ENCODE measurements at places on chromosomes 1 and 21.

DNA sequence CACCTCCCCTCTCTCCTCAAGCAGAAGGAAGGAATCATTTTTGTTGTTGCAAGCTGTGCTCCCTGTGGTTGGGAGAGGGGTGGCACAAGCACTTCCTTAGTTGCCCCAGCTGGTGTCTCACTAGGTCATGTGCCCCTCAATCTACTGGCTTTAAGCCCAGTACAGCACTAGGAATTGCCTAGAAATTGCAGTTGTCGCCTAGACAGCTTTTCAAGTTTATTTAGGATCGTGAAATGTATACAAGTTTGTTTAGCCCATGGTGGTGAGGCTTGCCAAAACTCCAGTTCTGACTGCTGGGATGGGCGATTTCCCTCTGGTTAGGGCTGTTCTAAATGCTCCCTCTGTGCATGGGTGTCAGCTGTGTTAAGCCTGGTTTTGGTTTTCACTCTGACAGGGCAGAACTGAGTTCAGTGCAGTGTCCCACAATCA is 126.8 kb upstream of the ZNF644 start:
- no peak for DNase-seq

GRCh38 chr1:184487531-184488193 is 100.8 kb downstream of the C1orf21 start:
- DNase-seq: no peak

GRCh38 chr1:196538473-196538872 is 69.8 kb downstream of the KCNT2 start:
- no peak for DNase-seq

- DNase-seq: no peak
Observed at GRCh38 chr1:42963378-42964043, 4.8 kb upstream of the SLC2A1 start.

- no peak for DNase-seq
Observed at GRCh38 chr1:201565771-201566528, 27.0 kb downstream of the NAV1 start.

DNA sequence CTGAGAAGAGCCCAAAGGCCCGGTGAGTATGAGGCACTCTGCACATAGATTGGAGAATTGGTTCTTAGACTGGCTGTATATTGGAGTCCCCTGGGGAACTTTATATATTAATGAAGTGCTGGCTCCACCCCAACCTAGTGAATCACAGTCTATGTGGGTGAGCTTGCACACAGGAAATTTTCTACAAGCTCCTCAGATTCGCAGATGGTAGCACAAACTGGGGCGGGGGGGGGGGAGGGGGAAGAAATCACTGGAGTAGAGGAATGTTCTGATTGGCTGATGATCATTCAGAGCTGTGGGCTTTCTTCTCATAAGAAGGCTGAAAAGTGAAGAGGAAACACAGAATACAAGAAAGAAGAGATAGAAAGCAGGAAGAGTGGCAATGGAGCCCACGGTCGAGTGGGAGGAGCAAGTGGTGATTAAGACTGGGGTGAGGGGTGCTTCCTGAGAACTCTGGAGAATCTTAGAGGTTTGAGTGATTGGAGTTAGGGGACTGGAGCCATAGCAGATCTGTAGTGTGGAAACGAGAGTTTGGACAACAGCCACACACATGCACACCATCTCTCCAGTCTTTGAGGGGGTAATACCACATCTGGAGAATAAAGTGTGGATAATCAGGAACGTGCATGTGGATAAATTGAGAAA is 465.9 kb upstream of the DAB1 start:
- DNase-seq: no peak

- DNase-seq: no peak
Observed at GRCh38 chr1:200323856-200324400, 85.9 kb downstream of the ZNF281 start.

GRCh38 chr1:25619101-25619890 is 2.7 kb downstream of the MAN1C1 start:
- DNase-seq: peak; percentile 62

DNA sequence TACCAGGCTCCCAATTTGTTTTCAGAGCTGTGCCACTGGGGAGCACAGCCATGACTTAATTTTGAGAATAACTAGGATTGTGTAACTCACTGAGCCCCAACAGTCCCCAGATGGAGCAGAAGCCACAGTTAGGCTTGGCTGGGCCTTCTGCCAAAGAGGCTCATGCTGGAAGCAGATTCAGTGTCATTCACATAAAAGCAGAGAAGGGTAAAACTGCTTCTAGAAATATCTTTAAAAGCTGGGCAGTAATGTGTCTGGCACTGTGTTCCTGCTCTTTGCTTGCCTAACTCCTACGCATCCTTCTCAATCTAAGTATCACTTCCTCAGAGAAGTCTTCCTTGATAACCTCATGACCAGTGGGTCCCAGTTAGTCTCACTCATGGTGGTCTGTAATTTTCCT is 20.3 kb downstream of the STK40 start:
- DNase-seq: no peak

DNA sequence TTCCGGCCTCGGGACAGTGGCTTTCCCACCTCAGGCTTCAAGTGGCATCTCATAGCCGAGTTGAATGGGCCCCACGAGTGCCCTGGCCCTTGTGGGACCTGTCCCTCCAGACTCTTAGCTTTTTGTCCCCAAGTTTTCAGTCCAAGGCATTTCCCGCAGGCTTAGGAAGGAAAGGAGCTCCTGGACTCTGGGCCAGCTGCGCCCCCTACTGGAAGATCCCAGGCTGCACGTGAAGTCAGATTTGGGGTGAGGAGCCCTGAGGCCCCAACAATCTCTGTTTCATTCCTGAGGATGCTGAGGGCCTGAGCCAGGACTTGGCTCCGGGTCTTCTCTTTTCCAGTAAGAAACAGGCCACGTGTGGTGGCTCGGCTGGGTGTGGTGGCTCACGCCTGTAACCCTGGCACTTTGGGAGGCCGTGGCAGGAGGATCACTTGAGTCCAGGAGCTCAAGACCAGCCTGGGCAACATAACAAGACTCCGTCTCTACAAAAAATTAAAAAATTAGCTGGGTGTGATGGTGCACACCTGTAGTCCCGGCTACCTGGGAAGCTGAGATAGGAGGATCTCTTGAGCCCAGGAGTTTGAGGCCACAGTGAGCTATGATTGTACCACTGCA is 67.4 kb downstream of the ARHGEF10L start:
- peak; percentile 18 for DNase-seq

- no peak for DNase-seq
Observed at GRCh38 chr1:205510308-205510950, 6.0 kb downstream of the CDK18 start.

DNA sequence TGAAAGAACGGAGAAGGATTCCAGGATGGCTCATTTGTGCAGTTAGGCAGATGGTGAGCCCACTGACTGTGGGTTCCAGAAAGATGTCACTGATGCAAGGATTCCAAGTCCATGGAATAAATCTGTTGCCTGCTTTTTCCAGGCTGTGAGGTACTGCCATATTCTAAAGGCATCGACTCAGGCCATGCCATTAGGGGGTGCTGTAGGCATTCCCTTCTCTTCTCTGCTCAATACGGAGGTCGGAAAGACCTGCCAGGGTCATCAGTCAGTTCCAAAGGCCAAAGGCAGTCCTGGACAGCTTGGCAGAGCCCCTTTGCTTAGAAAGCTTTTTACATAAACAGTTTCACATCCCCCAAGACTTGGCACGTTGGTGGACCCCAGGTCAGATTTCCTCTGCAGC is 31.7 kb upstream of the TMEM125 start:
- DNase-seq: peak; percentile 16

DNA sequence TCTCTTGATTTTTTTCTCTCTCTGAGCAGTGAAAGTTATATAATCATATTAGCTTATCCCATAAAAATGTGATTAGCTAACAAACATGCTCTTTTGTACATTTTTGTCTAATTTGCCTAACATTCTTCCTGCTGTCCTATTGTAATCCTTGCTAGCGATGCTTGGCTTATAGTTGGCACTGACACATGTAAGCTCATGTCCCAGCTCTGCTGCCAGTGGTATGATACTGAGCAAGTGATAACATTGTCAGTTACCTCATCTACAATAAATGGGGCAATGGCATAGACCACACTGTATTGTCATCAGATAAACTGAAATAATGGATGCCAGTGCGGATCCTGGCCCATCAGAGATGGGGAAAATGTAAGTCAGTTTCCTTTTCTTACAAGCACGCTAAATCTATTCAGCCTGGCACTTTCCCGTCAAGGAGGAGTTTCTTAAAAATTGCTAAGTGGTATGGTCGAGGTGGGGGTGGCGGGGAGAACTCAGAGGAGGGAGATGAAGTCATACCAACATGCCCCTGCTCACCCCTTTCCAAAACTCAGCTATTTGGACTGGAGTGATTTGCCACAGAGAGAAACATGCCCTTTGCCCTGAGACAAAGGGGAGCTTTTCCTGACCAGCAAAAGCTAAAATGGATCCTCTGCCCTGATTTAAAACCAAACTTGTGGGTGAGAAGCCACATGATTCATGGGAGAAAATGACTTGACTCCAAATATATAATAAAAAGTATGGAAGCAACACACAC is 1.3 kb downstream of the FYB2 start:
- no peak for DNase-seq

DNA sequence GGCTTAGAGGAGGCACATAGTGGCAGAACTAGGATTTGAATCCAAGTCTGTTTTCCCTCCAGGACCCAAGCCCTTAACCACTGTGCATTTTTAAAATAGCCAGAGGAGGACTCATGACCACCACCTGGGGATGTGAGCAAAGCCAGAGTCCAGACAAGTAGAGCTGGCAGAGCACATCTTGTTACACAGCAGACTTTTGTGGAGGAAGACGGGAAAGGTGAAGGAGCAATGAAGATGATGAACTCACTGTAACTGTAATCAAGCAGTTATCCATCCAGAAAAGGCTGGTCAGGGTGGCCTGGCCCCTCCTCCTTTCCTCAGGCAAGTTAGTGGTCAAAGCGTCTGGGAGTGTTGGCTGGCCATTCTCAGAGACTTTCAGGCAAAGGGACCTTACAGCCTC is 50.9 kb downstream of the SLC44A3 start:
- no peak for DNase-seq

DNA sequence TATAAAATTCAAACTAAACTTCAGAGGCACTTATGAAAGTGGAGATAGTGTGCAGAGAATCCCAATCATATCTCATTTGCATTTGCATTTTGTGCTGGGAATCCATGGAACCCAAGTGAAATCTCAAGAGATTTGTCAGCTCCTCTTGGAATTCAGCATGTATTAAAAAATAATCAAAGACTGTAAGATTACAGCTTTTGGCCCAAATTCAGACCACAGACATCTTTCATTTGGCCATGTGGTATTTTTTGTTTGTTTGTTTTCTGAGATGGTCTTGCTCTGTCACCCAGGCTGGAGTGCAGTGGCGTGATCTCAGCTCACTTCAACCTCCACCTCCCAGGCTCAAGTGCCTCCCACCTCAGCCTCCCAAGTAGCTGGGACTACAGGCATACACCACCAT is 3.8 kb upstream of the CACYBP start:
- no peak for DNase-seq

DNA sequence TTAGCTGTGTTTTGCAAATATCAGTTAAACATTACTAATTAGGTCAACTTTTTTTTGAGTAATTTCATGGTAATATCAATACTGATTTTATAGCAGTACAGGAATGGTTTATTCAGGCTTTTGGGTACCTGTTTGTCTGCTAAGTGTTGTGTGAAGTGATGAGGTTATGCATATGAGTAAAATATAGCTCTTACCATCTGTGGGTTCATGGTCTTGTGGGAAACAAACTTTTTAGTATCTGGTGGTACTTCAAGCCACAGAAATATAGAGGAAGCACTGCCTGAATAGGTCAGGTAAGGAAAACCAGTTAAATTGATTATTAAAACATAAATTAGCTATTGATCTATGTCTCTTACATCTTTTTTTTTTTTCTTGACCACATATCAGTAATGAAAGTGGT is 113.9 kb downstream of the RABGAP1L start:
- no peak for DNase-seq

GRCh38 chr1:179082333-179082998 is 596 bp downstream of the TOR3A start:
- peak; percentile 25 for DNase-seq

DNA sequence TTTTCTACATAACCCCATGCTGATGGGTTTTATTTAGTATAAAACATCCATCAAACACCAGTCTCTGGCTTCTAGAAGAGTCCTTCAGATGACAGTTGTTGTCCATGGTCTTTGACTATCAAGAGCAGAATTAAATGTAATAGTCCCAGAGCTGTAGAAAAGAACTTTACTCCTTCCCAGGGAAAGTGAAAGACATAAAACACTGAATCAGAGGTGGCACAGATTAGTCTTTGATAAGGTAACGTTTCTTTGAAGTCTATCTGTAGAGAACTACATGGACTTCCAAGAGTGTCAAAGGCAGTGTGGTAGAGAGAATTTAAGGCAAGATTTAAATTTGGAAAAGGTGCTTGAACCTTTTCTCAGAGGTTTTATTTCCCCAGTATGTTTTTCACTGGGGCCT is 21.9 kb downstream of the SYNC start:
- DNase-seq: no peak

DNA sequence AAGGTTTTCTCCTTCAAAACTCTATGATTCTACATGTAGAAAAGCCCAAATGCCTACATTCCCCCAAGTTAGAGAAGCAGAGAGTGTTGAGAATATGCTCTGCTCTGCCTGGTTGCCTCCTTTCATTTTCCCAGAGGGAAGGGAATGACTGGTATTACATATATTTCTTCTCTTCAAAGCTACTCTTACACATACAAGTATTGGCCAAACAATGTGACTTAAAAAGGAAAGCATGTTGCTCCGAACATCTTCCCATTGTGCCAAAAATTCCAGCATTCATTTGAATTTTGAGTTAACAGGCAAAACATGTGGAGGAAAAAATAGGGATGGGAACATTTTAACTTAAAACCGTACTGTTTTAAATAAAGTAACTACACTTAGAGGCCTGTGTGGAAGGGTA is 125.2 kb downstream of the COQ8A start:
- no peak for DNase-seq

DNA sequence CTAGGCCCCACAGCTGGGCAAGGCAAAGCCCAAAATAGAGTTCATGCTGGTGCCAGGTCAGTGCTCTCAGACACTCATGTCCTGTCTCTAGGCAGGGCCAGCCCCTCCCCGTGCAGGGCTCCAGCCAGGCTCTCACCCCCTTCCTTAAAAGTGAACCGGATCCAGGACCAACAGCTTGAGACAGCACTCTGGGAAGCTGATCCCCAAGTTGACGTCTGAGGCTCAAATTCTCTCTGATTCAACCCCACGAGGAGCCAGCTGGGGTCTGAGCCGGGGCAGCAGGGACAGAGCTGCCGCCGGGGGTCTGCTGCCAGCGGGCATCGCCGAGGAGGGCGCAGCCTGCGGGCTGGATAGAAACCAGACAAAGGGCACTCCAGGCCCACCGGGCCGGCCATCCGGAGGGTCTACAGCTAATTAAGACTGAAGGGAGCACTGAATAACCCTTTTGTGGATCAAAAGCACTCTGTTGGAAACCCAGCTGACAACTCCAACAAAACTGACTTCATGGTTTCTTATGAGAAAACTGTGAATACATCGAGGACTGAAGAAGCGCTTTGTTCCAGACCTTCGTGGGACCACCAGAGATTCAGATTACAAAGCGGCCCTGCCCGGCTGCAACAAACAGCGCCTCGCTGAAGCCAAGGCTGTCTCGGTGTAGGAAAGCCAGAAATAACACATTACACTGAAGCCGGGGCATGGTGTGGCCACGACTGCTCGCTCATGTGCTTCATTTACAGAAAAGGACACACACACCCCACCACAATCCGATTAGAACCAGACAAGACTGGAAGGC is 95.8 kb downstream of the PSMG1 start:
- no peak for DNase-seq

Measured in CD4-positive, alpha-beta T cell treated with Interleukin-1 beta for 1 hour (primary cell).